Activated CD8-positive, alpha-beta T cell treated with anti-CD3 and anti-CD28 coated beads for 36 hours (primary cell): ENCODE measurements at places on chromosomes 16 and 17. TPM values are rescaled to one million over a fixed set of nuclear protein-coding genes. Genes with fewer than 3 reads are reported as not detected.

DNA sequence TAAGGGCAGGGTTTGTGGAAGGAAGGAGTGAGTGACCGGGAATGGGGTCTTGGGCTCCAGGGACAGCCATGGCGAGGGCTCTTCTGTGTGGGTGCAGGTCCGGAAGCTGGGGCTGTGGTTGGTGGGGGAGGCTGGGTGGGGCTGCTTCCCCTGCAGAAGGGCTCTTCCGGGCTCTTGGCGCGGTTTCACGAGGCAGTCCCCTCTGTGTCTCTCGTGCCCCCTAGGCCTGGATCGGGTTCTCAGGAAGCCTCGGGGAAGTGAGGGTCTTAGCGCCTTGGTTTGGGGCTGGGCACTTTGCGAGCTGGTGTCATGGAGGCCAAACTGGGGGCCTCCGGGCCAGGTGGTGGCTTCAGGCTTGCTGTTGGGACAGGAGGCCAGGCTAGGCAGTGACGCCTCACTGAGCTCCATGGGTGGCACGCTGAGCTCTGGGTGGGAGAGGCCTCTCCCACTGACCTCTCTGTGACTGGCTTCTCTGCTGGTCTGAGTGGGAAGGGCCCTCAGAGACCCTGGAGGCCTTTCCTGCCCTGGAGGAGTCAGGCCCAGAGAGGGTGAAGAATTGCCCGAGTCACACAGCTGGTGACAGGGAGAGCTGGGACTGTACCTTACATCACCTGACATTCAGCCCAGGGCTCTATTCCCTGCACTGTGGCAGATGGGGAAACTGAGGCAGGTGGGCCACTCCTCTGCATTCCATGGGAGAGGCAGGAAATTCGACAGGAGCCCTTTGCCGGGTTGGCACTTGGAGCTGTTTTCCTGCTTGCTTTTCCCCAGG lies 8.2 kb downstream of the ADCY7 start:
- DNase-seq = peak; percentile 73

Gene PHB1
- 381 TPM for total RNA-seq

Gene SLC25A19
- total RNA-seq = 55.2 TPM

Gene ERN2
- total RNA-seq = not detected
